ENCODE measurements at places on chromosomes 3 and 15. TPM values are rescaled to one million over a fixed set of nuclear protein-coding genes. Genes with fewer than 3 reads are reported as not detected.

GRCh38 chr15:63384906-63385305 is 3.3 kb upstream of the CA12 start:
- no peak for DNase-seq

The RPUSD3 gene
- 57.7 TPM for total RNA-seq

DNA sequence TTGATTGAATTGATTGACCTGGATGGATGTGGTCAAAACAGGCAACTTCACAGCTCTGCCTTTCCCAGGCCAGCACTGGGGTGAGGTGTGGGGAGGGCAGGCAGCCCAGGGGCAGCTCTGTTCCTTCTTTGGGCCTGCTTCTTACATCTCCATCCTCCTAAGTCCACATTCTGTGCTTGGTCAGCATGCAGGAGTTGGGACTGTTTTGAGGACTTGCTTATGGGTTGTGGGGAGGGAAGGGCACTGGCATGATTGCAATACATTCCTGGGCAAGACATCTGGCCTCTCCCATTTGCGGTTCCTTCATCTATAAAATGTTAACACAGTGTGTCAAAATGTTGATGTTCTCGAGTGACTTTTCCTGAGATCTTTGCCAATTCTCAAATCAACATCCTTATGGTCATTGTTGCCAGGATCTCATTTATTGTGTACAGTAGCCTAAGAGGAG is 84.1 kb downstream of the ST6GAL1 start:
- DNase-seq: no peak

The TAGLN3 gene
- not detected for total RNA-seq

DNA sequence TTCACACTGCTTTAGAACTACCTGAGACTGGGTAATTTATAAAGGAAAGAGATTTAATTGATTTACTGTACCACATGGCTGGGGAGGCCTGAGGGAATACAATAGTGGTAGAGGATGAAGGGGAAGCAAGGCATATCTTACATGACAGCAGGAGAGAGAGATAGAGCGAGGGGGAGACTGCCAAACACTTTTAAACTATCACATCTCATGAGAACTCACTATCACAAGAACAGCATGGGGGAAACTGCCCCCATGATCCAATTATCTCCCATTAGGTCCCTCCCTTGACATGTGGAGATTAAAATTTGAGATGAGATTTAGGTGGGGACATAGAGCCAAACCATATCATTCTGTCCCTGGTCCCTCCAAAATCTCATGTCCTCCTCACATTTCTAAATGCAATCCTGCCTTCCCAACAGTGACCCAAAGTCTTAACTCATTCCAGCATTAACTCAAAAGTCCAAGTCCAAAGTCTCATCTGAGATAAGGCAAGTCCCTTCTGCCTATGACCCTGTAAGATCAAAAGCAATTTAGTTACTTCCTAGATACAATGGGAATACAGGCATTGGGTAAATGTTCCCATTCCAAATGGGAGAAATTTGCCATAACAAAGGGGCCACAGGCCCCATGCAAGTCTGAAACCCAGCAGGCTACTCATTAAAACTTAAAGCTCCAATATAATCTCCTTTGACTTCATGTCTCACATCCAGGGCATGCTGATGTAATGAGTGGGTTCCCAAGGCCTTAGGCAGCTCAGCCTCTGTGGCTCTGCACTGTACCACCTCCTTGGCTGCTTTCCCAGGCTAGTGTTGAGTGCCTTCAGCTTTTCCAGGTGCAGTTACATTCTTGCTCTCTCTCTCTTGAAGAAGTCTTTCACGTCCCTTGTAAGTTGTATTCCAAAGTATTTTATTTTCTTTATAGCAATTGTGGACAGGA is 481.7 kb upstream of the TGFBR2 start:
- peak; percentile 17 for DNase-seq

DNA sequence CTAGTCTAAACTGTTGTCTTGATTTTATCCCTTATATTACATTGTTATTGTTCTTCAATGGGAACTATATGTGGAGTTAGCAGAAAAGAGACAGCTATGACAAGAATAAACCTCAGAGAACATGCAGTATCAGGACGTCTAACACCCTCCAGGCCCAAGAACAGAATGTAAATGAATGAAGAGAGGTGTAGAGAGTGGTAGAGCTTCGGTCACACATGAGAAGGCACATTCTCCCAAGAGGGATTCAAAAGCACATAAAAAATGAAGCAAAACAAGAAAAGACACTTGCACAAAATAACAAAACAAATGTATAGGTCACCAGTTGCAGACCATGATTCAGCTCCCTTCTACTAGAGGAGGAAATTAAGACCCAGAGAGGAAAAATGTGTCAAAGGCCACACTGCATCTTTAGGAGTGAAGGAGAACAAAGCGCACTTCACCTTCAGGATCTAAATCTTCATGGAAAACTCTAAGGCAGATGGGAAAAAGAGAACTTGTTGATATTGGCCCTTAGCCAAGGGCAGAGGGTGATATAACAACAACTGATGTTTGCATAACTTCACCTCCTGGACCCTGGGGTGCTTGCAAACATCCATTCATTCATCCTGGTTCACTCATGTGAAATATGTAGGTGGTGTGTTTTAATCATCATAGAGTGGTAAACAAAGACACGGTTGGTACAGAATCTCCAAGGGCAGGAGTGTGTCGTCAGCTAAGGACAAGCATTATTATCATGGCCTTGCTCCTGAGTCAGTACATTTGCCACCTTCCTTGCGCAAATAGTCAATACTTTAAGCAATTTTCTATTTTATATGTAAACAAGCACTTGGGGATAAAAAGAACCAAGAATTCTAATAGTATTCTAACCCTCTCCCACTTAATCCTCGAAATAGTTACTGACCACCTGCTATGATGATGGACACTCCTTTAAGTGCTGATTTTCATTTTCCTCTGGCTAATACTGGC is 8.8 kb downstream of the NEK10 start:
- DNase-seq: peak; percentile 12

The CD80 gene
- not detected for total RNA-seq

GRCh38 chr15:63950911-63951481 is 95.3 kb downstream of the DAPK2 start:
- DNase-seq: no peak

The SIDT1 gene
- 3.3 TPM for total RNA-seq

- no peak for DNase-seq
These were observed 310.7 kb downstream of the CNTN3 start for GRCh38 chr3:74303711-74304110.

- no peak for DNase-seq
These were observed 237.0 kb downstream of the CPNE4 start for GRCh38 chr3:131797776-131798175.

DNA sequence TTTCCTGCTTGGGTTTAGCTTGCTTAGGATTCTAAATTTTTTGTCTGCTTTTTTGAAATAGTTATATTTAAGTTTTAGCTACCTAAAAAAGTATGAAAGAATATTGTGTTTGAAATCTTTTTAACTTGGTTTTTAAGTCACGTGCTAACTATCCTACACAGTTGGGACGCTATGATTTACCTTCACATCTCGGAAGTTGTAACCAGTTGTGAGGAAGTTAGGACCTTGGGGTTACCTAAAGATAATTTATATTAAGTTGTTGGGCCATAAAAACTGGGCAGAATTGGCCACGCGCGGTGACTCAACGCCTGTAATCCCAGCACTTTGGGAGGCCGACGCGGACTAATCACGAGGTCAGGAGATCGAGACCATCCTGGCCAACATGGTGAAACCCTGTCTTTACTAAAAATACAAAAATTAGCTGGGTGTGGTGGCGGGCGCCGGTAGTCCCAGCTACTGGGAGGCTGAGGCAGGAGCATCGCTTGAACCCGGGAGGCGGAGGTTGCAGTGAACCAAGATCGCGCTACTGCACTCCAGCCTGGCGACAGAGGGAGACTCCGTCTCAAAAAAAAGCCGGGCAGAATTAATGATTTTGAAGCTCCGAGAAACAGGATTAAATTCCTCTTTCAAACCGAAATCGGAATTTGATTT is 1.0 kb downstream of the ZFAND6 start:
- DNase-seq: peak; percentile 41

DNA sequence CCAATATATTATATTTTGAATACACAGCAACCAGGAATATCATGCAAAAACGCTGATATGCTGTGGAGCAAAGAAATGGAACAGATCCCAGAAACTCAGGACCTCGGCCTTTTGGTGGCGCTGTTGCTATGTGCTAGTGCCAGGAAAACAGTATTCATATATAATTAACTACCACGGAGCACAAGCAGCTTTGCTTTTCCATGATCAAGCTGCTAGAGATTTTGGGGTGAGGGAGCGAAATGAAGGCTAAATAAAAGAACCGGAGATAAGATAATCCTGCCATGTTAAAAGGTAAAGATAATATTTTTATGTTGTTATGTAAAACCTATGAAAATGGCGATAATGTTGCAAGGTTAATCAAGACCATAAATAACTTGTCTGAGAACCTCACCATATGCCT is 157.7 kb upstream of the FAM3D start:
- peak; percentile 37 for DNase-seq

GRCh38 chr3:149579161-149579560 is 78.7 kb downstream of the WWTR1 start:
- no peak for DNase-seq

The MLF1 gene
- total RNA-seq: 55.5 TPM

GRCh38 chr3:52339612-52340011 is 23.5 kb downstream of the DNAH1 start:
- DNase-seq: peak; percentile 22

The XCR1 gene
- total RNA-seq: 0.18 TPM

The SCAANT1 gene
- total RNA-seq: not detected

- no peak for DNase-seq
These were observed 694.1 kb downstream of the AGBL1 start for GRCh38 chr15:86773736-86774135.

DNA sequence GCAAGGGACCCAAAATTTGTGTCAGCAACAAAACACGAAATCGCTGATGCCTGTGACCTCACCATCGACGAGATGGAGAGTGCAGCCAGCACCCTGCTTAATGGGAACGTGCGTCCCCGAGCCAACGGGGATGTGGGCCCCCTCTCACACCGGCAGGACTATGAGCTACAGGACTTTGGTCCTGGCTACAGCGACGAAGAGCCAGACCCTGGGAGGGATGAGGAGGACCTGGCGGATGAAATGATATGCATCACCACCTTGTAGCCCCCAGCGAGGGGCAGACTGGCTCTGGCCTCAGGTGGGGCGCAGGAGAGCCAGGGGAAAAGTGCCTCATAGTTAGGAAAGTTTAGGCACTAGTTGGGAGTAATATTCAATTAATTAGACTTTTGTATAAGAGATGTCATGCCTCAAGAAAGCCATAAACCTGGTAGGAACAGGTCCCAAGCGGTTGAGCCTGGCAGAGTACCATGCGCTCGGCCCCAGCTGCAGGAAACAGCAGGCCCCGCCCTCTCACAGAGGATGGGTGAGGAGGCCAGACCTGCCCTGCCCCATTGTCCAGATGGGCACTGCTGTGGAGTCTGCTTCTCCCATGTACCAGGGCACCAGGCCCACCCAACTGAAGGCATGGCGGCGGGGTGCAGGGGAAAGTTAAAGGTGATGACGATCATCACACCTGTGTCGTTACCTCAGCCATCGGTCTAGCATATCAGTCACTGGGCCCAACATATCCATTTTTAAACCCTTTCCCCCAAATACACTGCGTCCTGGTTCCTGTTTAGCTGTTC is 34.9 kb downstream of the CHDH start:
- DNase-seq: no peak

The DLL4 gene
- 0.55 TPM for total RNA-seq

The ITIH1 gene
- total RNA-seq: not detected

DNA sequence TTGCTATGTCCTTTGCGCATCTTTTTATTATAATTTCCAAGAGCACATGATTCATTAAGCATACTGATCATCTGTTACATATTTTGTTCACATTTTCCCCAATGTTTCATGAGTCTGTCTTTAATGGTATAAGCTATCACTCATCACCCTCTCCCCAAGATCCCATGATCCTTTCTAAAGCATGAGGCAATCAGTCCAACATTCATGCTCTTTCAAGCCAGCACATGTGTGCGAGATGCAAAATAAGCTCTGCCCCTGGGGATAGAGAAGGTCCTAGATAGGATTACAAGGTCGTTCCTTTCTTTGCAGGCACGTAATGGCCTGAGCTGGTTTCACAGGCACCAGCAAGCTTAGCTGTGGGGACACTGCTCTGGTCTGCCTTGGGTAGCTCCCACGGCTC is 32.2 kb upstream of the B3GNT5 start:
- no peak for DNase-seq

DNA sequence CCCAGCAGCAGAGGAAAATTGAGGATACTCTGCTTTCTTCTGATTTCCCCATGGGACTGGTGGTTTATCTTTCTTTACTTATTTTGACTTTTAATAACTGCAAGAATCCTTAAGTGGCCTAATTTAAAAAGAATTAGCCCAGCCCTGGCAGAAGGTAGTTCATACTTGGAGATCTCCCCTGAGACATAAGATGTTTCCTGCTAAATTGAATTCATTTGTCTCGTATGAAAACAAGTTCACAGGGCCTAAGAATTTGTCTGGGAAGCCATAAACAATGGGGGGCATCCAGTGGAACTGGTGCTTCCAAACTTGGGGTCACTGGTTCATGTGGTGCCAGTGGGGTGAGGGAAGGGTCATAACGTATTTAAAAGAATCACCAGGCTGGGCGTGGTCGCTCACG is 283.1 kb upstream of the RASGRP1 start:
- DNase-seq: no peak

DNA sequence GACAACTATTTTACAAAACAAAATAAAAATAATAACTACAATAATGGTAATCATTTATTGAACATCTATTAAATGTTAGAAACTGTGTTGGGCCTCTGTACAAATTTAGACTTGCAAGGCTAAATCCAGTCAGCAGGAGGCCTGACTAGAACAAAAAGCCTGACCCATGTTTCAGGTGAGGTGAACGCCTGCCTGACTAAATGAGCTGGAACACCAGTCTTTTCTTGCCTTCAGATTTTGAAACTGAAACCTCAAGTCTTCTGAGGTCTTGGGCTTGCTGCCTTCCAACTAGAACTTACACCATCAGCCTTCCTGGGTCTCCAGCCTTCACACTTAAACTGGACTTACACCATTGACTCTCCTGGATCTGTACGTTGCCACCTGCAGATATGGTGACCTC is 706.9 kb downstream of the TBL1XR1 start:
- no peak for DNase-seq

The CATSPER2 gene
- total RNA-seq: 8.0 TPM

DNA sequence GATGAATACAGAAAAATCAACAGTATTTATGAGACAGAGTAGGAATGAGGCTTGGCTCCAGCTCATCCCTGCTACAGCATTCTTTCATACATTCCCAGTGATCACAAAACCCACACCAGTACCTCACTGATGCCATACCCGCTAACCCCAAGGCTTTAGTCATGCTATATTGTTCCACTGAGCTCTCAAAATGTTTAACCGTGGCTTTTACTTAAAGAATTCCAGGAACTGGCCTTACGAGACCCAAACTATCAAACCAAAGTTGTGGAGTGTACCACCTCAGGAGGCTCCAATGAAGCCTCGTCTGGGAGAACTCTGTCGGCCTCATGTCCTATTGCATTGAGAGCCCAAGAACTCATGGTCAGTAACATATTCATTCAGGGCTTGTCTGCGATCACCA is 278.9 kb downstream of the ULK4 start:
- no peak for DNase-seq

- peak; percentile 51 for DNase-seq
These were observed 11.7 kb downstream of the ARHGEF26 start for GRCh38 chr3:154132777-154133375.

The GRM2 gene
- total RNA-seq: 0.25 TPM

The TLR9 gene
- 0.30 TPM for total RNA-seq

The REC114 gene
- not detected for total RNA-seq

Data from PC-9 (cell line).